Activated T-cell treated with anti-CD3 and anti-CD28 coated beads, Interleukin-2, amount 50 U/mL, for 24 hours (primary cell): ENCODE measurements at places on chromosomes 5 and 9.

- no peak overlapping the region for H3K27ac ChIP-seq
- H3K27me3 ChIP-seq, result peaks cover 2% of the 10 kb centered on the region
- no peak overlapping the region for H3K4me3 ChIP-seq
- peaks cover 2% of the 10 kb centered on the region for H3K4me1 ChIP-seq
Observed at GRCh38 chr9:4443439-4443838, 46.8 kb upstream of the SLC1A1 start.

DNA sequence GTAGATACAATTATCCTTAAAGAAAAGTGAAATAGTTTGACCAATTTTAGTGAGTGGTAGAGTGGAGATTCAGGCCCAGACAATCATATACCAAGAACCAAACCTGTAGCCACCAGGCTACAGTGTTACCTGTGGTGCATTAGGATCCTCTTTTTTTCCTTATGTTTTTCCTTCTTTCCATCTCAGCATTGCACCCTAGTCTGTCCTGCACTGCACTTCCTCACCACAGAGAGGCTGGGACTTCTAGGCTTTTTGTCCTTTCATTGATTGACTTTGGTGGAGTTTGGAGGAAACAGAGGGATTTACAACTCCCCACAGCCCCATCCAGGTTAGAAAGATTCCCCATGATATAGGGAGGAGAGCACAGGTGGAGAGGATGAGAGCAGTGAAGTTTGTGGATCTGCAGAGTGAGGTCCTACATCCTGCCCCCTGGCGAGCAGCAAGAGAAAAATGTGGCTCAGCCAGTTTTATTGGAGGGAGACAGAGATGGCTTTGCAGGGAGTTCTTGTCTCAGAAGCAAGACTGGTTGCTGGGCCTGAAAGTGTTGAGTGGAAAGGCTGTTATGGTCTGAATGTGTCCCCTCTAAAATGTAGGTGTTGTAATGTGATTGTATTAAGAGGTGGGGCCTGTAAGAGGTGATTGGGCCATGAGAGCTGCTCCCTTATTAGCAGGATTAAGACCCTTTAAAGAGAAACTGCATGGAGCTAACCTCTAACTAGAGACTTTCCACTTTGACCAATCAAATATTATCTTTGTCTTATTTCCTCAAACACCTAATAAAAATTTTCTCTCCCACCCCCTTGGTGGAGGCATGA, 36.2 kb downstream of the KIF4B start:
- H3K4me3 ChIP-seq, result no peak overlapping the region
- DNase-seq, result no peak
- H3K27ac ChIP-seq, result no peak overlapping the region
- H3K27me3 ChIP-seq, result peaks cover 31% of the 10 kb centered on the region

- H3K27me3 ChIP-seq, result no peaks in the 10 kb centered on the region
- no peaks in the 10 kb centered on the region for H3K36me3 ChIP-seq
- no peak overlapping the region for H3K4me3 ChIP-seq
- no peak overlapping the region for H3K27ac ChIP-seq
Observed at GRCh38 chr9:10946676-10947410, 334.0 kb upstream of the PTPRD start.

- H3K4me3 ChIP-seq, result peak overlapping the region; percentile 57
- H3K4me1 ChIP-seq, result peaks cover 98% of the 10 kb centered on the region
- peaks cover 97% of the 10 kb centered on the region for H3K36me3 ChIP-seq
- DNase-seq, result peak; percentile 79
- peak overlapping the region; percentile 92 for H3K27ac ChIP-seq
Observed at GRCh38 chr5:134132372-134133187, 18.1 kb downstream of the TCF7 start.

DNA sequence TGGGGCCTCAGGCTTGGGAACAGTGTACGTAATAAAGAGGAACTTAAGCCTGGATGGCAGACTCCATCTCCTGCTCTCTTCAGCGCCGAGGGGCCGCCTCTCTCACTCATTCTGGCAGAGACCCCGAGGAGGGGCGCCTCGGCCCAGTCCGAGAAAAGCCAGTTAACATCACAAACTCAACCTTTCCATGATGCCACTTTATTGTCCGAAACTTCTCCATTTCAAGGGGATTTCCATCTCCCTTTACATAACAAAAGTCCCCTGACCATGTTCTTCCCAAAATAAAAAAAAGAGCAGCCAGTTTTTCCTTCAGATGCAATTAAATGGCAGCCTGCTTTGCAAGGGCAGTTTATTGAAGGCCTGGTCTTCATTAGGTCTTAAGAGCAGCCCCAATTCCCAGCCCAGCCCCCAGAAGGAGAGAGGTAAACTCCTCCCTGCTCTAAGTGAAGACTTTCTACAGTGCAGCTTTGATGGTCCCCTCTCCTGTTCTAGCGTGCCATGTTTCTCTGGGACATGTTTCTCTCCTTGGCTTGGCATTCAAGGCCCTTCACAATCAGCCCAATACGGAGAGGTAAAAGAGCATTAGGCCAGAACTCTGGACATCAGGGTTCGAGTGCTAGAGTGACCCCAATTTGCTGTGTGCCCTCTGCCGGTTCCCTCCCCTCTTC, 19.5 kb upstream of the RAB14 start:
- H3K36me3 ChIP-seq, result no peaks in the 10 kb centered on the region
- H3K27me3 ChIP-seq, result no peaks in the 10 kb centered on the region
- no peak overlapping the region for H3K27ac ChIP-seq
- DNase-seq, result no peak
- peaks cover 5% of the 10 kb centered on the region for H3K4me1 ChIP-seq

DNA sequence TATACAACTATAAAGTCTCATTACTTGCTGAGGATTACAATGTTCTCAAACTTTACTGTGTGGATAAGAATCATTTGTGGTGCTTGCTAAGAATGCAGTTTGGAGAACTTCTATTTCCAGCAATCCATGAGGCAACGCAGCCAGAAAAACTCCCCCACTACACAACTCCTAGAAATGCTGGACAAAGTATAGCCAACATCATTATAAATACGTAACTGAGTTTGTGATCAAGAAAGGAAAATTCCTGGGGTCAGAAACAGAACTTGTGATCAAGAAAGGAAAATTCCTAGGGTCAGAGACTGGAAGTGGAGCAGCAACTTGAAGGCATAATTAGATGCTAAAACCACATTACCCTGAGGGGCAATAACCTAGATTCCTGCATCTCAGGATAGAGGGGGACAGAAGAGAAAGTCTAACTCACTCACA, 81.1 kb downstream of the MAT2B start:
- no peaks in the 10 kb centered on the region for H3K36me3 ChIP-seq
- H3K27ac ChIP-seq, result no peak overlapping the region
- peaks cover 14% of the 10 kb centered on the region for H3K27me3 ChIP-seq
- no peak for DNase-seq
- H3K4me3 ChIP-seq, result no peak overlapping the region
- H3K4me1 ChIP-seq, result no peaks in the 10 kb centered on the region

- H3K36me3 ChIP-seq, result peaks cover 40% of the 10 kb centered on the region
- peaks cover 5% of the 10 kb centered on the region for H3K4me1 ChIP-seq
- no peak overlapping the region for H3K4me3 ChIP-seq
Observed at GRCh38 chr9:127519301-127520166, 68.2 kb downstream of the LRSAM1 start.

GRCh38 chr9:92739346-92739970, 25.2 kb downstream of the BICD2 start:
- no peaks in the 10 kb centered on the region for H3K36me3 ChIP-seq
- no peak for DNase-seq
- no peak overlapping the region for H3K4me3 ChIP-seq
- H3K27me3 ChIP-seq, result no peaks in the 10 kb centered on the region
- no peak overlapping the region for H3K27ac ChIP-seq
- peaks cover 83% of the 10 kb centered on the region for H3K4me1 ChIP-seq

DNA sequence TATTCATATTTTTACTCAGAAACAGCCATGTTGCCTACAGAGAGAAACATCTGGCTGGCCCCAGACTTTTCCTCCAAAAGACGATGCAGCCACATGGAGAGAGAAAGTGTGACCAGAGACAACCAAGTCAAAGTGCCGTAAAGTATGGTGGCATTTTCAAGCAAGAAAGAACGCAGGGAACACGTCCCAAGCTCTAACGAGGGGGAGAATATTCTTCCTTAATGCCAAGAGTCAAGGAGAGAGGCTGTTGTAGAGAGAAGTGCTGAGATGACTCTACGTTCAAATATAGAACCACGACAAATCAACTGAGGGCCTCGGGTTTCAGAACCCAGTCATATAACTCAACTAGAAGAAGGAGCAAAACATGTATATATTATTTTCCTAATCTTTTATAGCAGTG, 55.9 kb downstream of the FNBP1 start:
- H3K4me1 ChIP-seq, result peaks cover 87% of the 10 kb centered on the region
- peak overlapping the region; percentile 40 for H3K4me3 ChIP-seq
- H3K36me3 ChIP-seq, result peaks cover 83% of the 10 kb centered on the region
- DNase-seq, result no peak
- no peaks in the 10 kb centered on the region for H3K27me3 ChIP-seq

GRCh38 chr9:132712753-132713152, 42.5 kb downstream of the GTF3C4 start:
- no peaks in the 10 kb centered on the region for H3K36me3 ChIP-seq
- H3K4me1 ChIP-seq, result no peaks in the 10 kb centered on the region
- no peak overlapping the region for H3K27ac ChIP-seq
- DNase-seq, result no peak

DNA sequence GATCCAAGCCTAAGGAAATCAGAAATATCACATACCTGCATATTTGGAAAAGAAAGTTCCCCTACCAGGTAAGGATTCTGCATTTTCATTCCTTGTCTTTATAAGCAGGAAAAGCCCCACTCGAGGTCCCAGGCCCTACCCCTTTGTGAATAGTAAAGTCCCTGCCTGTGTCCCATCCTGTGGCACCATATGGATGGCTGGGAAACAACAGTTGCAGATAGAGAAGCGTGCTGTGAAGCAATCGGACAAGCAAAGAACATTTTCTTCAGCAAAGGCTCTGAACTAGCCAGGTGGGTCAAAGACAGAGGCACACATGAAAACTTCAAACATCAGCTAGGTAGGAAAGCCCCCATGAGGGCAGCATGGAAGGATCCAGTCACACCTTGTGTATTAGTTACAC, 169.3 kb downstream of the NR2F1-AS1 start:
- H3K27ac ChIP-seq, result no peak overlapping the region
- no peaks in the 10 kb centered on the region for H3K36me3 ChIP-seq
- no peak overlapping the region for H3K4me3 ChIP-seq
- H3K27me3 ChIP-seq, result no peaks in the 10 kb centered on the region
- no peaks in the 10 kb centered on the region for H3K4me1 ChIP-seq

- no peaks in the 10 kb centered on the region for H3K4me1 ChIP-seq
- H3K36me3 ChIP-seq, result no peaks in the 10 kb centered on the region
- DNase-seq, result no peak
- H3K27ac ChIP-seq, result no peak overlapping the region
- H3K27me3 ChIP-seq, result peaks cover 4% of the 10 kb centered on the region
- no peak overlapping the region for H3K4me3 ChIP-seq
Observed at GRCh38 chr5:6902597-6902996, 189.4 kb downstream of the TENT4A start.

- H3K27me3 ChIP-seq, result peaks cover 76% of the 10 kb centered on the region
- no peak overlapping the region for H3K27ac ChIP-seq
- no peak overlapping the region for H3K4me3 ChIP-seq
- no peaks in the 10 kb centered on the region for H3K36me3 ChIP-seq
- DNase-seq, result no peak
- H3K4me1 ChIP-seq, result peaks cover 14% of the 10 kb centered on the region
Observed at GRCh38 chr5:176625966-176626875, 4.1 kb downstream of the SNCB start.

GRCh38 chr5:95738072-95738471, 6.9 kb downstream of the RHOBTB3 start:
- no peak overlapping the region for H3K4me3 ChIP-seq
- no peak overlapping the region for H3K27ac ChIP-seq
- peaks cover 7% of the 10 kb centered on the region for H3K36me3 ChIP-seq
- no peak for DNase-seq
- H3K4me1 ChIP-seq, result peaks cover 16% of the 10 kb centered on the region
- H3K27me3 ChIP-seq, result peaks cover 27% of the 10 kb centered on the region

GRCh38 chr5:1436036-1436435, 9.2 kb downstream of the SLC6A3 start:
- H3K27ac ChIP-seq, result no peak overlapping the region
- peak; percentile 12 for DNase-seq
- no peaks in the 10 kb centered on the region for H3K36me3 ChIP-seq
- peaks cover 27% of the 10 kb centered on the region for H3K27me3 ChIP-seq

DNA sequence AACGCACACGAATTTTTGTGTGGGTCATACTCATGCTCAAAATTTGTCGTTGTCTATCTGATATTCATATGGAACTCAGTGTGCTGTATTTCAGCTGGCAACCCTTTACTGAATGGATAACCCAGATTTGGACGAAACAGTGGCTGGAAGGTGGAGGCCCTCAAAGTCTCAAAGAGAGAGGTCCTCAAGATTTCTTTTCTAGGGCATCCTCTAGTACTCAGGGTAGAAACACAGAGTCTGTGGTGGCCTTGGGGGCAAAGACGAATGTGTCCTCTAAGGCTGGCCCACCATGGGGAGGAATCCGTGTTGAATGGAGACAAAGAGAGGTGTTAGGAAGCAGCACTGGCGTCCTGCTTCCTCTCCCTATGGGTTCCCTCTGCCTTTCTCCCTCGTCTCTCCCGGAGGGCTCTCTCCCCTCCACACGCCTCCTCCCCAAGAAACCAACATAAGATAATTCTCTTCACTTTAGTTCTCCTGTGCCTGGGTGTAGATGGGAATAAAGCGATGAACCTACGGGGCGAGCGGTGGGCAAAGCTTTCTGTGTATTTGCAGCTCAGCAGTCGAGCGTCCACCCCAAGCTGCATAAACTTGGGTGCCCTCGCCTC, 333.7 kb downstream of the CWC27 start:
- peak overlapping the region; percentile 74 for H3K4me3 ChIP-seq
- no peaks in the 10 kb centered on the region for H3K36me3 ChIP-seq
- peak overlapping the region; percentile 88 for H3K27ac ChIP-seq

- peak; percentile 37 for DNase-seq
- H3K27ac ChIP-seq, result no peak overlapping the region
- peak overlapping the region; percentile 51 for H3K4me3 ChIP-seq
- peaks cover 77% of the 10 kb centered on the region for H3K27me3 ChIP-seq
- peaks cover 4% of the 10 kb centered on the region for H3K36me3 ChIP-seq
Observed at GRCh38 chr9:74498621-74499095, 1.5 kb downstream of the RORB start.

- H3K27ac ChIP-seq, result no peak overlapping the region
- no peak for DNase-seq
- no peaks in the 10 kb centered on the region for H3K27me3 ChIP-seq
- no peak overlapping the region for H3K4me3 ChIP-seq
- H3K4me1 ChIP-seq, result no peaks in the 10 kb centered on the region
Observed at GRCh38 chr9:108331596-108331995, 524.2 kb downstream of the ACTL7B start.

DNA sequence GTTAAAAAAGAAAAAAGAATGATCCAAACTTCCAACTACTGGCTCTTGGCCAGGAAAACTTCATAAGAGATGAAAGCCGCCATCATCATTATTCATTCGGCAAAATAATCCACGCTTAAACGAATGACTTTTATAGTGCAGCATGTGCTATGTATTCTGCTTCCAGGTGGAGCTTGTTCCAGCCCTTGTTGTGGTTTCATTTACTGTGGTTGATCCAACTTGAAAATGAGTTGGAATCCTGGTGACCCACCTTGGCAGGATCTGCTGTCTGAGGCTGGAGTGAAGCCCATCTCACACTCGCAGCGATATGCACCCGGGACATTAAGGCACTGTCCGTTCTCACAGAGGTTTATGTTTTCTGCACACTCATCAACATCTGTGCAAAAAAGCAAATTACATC, 209.6 kb downstream of the FBN2 start:
- no peak overlapping the region for H3K4me3 ChIP-seq
- no peak overlapping the region for H3K27ac ChIP-seq
- H3K36me3 ChIP-seq, result no peaks in the 10 kb centered on the region
- DNase-seq, result no peak
